ENCODE measurements at places on chromosomes 4 and X.

- no peak for DNase-seq
Observed at GRCh38 chr4:146453181-146453807, 68.4 kb downstream of the SLC10A7 start.

- no peak for DNase-seq
Observed at GRCh38 chr4:152607178-152607577, 71.3 kb upstream of the FBXW7 start.

DNA sequence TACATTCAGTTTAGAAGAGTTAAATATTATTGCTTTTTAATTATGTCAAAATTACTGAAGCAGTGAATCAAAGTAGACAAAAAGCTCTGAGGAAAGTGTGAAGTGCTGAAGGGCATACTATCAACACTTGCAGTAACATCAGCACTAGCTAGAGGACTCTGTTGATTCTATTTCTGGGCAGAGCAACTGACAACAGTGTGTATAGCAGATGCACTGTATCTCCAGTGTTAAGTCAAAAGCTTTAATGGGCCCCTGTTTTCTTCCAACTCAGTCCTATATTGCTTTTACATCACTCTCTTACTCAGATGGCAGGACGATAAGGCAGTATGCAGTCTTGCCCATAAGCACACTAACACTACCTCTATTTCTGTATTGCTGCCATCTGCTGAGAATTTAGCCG, 435.2 kb upstream of the AMOT start:
- DNase-seq: no peak

DNA sequence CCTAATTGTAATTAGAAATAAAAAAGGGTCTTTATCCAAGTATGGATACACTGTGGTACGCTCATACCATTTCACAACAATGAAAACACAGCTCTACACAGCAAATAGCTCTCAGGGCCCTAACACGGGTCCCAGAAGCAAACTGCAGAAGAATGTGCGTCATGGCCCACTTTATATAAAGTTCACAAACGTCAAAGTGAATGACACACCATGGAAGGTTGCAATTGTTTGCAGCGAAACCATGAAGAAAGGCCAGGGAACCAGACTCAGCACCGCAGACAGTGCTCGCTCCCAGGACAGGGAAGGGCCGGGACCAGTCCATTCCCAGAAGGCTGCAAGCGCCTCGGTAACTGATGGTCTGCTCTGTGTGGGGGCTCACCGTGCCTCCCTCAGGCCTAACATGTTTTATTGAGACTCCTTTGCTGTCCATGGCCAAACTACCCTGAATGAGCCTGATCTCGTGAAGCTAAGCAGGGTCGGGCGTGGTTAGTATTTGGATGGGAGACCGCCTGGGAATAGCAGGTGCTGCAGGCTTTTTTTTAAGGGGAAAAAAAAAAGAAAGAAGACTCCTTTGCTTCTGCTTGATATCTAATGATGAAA, 47.8 kb downstream of the ACOX3 start:
- DNase-seq: no peak

Measured in NCI-H1048 (cell line).